ENCODE measurements at places on chromosomes 4 and X. TPM values are rescaled to one million over a fixed set of nuclear protein-coding genes. Genes with fewer than 3 reads are reported as not detected.

NXF2 gene
- not detected for polyA plus RNA-seq

PPA2 gene
- polyA plus RNA-seq: 96.4 TPM

DNA sequence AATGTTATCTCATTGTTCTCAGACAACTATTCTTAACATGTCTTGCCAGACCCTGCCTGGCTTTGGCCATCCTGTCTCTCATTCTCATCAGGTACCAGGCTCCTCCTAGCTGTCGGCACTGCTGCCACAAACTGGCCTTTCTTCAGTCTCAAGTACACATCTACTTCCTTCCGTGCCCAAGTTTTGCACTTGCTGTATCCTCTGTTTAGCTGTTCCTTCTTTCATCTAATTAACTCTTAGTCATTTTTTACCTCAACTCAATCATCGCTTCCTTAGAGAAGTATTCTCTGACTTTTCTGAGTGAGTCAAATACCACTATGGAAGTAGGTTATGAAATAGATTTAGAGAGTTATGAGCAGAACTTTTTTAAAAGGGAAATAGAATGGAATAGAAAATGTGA lies 19.7 kb downstream of the CXCL3 start:
- no peaks in the 10 kb centered on the region for H3K36me3 ChIP-seq
- DNase-seq: no peak
- no peak overlapping the region for H3K4me3 ChIP-seq
- no peaks in the 10 kb centered on the region for H3K4me1 ChIP-seq
- no peaks in the 10 kb centered on the region for H3K27me3 ChIP-seq
- H3K27ac ChIP-seq: no peak overlapping the region

GRCh38 chr4:128780688-128781087 lies 28.8 kb upstream of the JADE1 start:
- H3K27ac ChIP-seq: no peak overlapping the region
- H3K4me1 ChIP-seq: peaks cover 7% of the 10 kb centered on the region
- no peaks in the 10 kb centered on the region for H3K27me3 ChIP-seq
- DNase-seq: no peak

GRCh38 chrX:87006561-87006960 lies 511.0 kb upstream of the KLHL4 start:
- H3K27ac ChIP-seq: no peak overlapping the region
- H3K36me3 ChIP-seq: no peaks in the 10 kb centered on the region
- H3K4me3 ChIP-seq: no peak overlapping the region
- no peaks in the 10 kb centered on the region for H3K27me3 ChIP-seq

DNA sequence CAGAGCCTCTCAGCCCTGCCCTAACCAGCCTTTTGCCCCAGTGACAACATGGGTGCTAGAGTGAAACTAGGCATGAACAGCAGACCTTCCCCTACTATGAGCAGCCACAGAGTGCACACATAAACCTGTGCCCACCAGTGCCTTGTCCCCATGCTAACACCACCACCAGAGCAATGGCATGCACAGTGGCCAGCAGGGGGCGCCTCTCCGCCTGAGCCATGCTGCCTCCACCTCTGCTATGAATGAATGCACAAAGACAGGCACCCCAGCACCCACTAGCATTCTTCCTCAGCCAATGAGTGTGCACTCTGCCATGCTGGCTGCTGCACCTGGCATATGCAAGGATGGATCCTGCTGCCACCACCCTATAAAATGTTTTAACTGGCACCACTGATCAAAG lies 286.9 kb upstream of the FGF16 start:
- no peaks in the 10 kb centered on the region for H3K4me1 ChIP-seq
- H3K27ac ChIP-seq: no peak overlapping the region
- no peaks in the 10 kb centered on the region for H3K27me3 ChIP-seq

DNA sequence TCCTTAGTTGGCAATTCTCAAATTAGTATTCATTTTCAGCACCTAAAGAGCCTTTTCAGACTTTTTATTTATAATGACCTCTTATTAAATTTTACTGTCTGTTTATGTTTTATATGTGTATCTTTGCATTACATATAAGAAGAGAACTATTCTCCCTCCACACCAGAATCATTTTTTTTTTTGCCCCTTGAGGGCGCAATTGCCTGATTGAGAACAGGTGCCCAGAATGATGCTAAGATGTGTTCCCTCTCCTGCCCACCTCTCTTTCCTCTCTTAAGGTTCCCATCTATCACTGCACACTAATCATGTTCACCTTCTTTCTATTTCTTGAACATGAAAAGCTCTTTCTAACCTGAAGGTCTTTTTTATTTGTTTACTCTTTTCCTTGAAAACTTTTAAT lies 44.2 kb upstream of the ADAM29 start:
- no peaks in the 10 kb centered on the region for H3K27me3 ChIP-seq
- no peak for DNase-seq
- no peak overlapping the region for H3K4me3 ChIP-seq
- peaks cover 7% of the 10 kb centered on the region for H3K4me1 ChIP-seq

DNA sequence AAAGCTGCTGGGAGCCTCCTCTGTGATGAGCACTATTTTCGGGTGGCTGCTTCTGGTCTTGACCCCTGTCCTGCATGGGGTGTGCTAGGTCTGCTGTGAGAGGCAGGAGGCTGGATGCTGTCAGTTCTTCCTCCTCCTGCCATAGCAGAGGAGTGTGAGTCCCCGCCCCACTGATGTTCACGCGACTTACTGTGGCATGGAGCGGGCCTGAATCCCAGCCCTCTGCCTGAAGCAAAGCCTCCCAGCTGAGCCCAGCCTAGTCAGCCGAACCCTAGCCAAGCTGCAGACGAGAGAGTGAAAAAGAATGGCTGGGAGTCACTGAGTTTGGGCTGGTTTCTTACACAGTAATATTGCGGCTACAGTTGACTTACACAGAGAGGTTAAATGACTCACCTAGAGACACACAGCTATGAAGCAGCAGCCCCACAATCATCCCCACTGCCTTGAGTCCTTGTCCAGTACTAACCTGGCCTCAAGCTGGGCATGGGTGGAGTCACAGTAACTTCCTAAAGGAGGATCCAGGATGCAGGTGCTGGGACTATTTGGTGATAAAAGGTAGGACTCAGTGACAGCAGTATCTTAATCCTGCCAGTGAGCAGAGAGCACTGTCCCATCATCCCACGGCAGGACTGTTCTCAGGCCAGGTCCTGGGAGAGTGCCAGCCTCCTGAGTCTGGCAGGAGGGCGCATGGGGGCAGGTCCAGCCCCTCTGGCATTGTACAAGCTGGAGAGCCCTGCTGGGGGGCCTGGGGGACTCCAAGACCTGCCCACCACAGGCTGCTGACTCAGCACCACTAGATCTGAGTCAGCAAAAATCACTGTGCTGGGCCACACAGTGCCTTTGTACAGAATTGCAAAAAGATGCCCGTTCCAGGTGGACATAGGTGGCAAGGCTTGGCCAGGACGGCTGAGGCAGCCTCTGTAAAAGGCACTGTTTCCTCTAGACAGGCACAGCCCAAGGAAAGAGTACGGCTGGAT lies 60.4 kb upstream of the CRMP1 start:
- no peaks in the 10 kb centered on the region for H3K36me3 ChIP-seq
- H3K4me1 ChIP-seq: no peaks in the 10 kb centered on the region

DMRTC1 gene
- not detected for polyA plus RNA-seq

BEND4 gene
- polyA plus RNA-seq: 1.2 TPM

OTUD6A gene
- not detected for polyA plus RNA-seq

GRCh38 chrX:69298466-69299140 lies 133.3 kb upstream of the PJA1 start:
- no peaks in the 10 kb centered on the region for H3K36me3 ChIP-seq
- no peak overlapping the region for H3K4me3 ChIP-seq
- no peaks in the 10 kb centered on the region for H3K27me3 ChIP-seq
- DNase-seq: no peak
- H3K4me1 ChIP-seq: peaks cover 9% of the 10 kb centered on the region

ARX gene
- polyA plus RNA-seq: 1.8 TPM

DNA sequence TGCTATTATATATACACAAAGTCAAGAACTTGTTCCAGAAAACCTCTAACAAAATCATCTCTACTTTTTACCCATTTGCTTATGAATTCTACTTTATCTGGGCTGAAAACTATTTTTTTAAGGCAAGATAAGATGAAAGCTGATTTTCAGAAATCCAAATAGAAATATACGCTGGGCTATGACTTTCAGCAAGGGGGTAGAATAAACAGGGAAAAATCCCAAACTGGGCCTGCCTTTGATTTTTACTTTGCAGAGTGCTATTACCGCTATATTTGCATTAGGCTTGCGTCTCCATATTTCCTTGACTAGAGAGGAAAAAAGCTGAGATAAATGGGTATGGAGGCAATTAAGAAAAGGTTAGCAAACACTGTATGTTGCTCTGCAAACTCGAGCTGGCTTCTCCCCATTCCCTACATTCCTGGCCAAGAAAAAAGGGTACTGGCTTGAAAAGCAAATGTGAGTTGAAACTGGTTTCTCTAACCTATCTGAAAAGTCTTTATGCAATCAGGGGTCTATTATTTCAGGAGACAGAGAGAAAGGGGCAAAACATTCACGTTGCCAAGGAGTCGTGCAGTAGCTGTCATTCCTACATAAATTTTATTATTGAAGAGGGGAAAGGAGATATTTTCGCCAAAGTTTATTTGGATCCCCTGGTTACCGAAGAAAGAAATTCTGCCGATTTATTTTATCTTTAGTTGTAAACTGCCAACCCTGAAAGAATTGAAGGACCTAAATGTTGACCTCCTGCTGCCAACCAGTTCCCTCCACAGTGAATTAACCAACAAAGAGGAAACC lies 2.2 kb downstream of the TMEM47 start:
- no peak overlapping the region for H3K27ac ChIP-seq
- no peaks in the 10 kb centered on the region for H3K36me3 ChIP-seq
- no peak for DNase-seq
- peaks cover 28% of the 10 kb centered on the region for H3K27me3 ChIP-seq
- H3K4me3 ChIP-seq: peak overlapping the region; percentile 9

SPANXA1 gene
- polyA plus RNA-seq: not detected

All from large intestine (tissue), 12 donors.